Left lung (tissue), 14 donors: ENCODE measurements at places on chromosomes 6 and 20.

DNA sequence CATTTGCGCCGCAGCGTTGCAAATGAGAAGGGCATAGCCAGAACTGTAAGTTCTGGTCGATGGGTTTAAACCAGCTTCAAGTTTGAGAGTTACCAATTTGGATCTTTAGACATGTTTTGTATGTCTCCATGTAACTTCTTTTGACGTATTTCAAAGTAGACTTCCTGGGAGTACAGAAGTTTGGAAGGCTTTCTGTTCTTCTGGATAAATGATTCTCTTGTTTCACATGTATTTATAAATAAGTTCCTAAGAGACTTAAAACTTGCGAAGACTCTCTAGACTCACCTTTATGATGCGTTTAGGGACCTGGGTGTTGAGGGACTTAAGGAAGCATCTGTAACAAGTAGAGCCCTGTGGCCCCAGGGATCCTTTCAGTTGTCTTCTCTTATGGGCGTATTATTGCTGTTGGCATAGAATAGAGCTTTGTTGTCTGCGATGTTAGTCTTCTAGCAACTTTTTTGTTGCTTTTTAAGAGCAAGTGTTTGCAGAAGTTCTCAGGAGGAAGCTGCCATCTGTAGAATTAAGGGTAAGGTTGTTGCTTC is 1.3 kb downstream of the CDYL start:
- no peak for DNase-seq
- H3K36me3 ChIP-seq = no peaks in the 10 kb centered on the region
- peaks cover 2% of the 10 kb centered on the region for H3K4me1 ChIP-seq
- H3K4me3 ChIP-seq = peak overlapping the region; percentile 58
- peaks cover 9% of the 10 kb centered on the region for H3K27me3 ChIP-seq
- H3K27ac ChIP-seq = peak overlapping the region; percentile 81

DNA sequence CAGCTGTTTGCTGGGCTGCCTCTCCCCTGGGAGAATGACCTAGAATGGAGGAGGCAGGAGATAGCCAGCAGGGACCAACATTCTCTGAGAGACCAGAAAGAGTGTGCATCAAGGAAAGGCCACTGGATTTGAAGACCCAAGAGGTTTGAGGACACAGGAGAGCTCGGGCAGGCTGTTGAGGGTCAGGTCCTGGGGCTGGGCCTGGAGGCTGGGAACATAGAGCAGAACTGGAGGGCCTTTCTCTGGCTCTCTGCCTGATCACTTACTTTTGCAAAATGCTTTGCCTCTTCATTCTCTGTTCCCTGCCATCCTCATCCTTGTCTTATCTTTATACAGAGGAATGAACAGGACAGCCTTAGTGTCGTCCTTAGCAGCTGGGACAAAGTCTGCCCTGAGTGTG is 2.5 kb downstream of the IYD start:
- no peaks in the 10 kb centered on the region for H3K27me3 ChIP-seq
- no peaks in the 10 kb centered on the region for H3K36me3 ChIP-seq
- no peaks in the 10 kb centered on the region for H3K4me1 ChIP-seq
- H3K27ac ChIP-seq = no peak overlapping the region

GRCh38 chr20:57621421-57622200 is 1.4 kb upstream of the ZBP1 start:
- H3K27ac ChIP-seq = no peak overlapping the region
- H3K36me3 ChIP-seq = no peaks in the 10 kb centered on the region
- no peaks in the 10 kb centered on the region for H3K27me3 ChIP-seq

DNA sequence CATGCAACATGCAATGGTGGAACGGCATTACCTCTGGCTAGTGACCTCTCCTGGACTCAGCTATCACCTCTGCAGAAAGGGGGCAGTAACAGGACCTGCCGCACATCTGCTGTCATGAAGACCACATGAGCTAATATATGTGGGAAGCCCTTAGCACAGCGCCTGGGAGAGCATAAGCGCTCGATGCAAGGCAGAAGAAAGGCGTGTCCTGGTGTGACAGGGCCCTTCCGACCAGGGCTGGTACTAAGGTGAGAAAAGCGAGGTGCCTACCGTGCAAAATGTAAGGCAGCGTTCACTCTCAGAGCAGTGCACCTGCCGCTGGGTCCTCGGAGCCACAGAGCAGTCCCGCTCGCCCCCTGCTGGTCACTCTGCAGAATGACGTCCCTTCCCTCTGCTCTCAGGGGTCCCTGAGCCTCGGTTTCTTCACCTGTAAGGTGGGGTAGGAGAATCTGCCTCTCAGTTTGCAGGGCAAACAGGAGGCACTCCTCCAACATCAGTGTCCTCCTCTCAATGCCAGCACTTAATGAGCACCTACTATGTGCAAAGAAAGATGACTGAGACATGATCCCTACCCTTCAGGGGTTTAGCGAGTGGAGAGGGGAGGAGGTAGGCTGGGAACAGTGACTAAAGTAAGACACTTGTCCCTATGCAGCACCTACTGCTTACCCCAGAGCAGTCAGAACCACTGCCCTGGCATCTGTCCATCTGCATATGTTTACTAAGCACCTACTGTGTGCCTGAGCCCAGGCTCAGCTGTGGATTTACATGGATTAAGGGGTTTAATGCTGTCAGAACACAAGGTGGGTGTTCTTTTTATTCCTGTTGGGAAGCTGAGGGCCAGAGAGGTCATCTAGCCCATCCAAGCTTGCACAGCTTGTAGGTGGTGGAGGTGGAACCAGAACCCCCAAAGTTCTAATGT is 41.1 kb upstream of the PTGIS start:
- H3K36me3 ChIP-seq = no peaks in the 10 kb centered on the region
- H3K27me3 ChIP-seq = peaks cover 9% of the 10 kb centered on the region
- no peak overlapping the region for H3K27ac ChIP-seq
- H3K4me3 ChIP-seq = no peak overlapping the region
- peak; percentile 72 for DNase-seq

DNA sequence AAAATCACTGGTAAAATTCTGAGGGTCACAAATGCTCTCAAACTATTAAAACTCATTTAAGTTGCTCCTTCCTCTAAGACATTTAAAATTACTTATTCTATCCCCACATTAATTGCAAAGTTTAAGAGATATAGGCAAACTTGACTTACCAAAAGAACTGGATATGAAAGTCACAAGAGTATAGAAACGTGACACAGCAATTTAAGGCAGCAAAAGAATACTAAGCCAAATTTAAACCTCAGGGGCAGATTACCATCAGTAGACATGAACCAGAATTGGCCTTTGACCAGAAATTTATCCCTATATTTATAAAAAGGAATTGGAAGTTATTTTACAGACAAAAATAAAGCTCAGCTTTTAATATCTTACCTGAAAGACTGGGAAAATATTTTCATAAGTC is 56.0 kb downstream of the MAP3K7 start:
- H3K4me1 ChIP-seq = no peaks in the 10 kb centered on the region
- H3K4me3 ChIP-seq = no peak overlapping the region
- no peak overlapping the region for H3K27ac ChIP-seq
- H3K36me3 ChIP-seq = no peaks in the 10 kb centered on the region

DNA sequence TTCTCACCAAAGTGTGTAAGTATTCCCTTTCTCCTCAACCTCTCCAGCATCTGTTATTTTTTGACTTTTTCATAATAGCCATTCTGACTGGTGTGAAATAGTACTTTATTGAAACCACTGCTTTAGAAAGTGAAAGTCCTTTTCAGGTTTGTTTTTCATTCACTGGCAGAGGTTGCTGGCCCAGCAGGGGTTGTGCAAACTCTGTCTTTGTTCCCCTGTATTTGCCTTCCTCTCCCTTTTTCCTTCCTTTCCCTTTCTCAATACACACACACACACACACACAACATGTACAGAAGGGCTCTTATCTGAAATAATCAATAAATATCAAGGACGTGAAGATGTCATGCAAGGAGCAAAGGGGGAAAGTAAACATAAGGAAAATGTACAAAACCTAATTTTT is 99.8 kb downstream of the LY86 start:
- no peaks in the 10 kb centered on the region for H3K36me3 ChIP-seq
- no peak overlapping the region for H3K4me3 ChIP-seq
- H3K27ac ChIP-seq = no peak overlapping the region
- H3K4me1 ChIP-seq = peaks cover 19% of the 10 kb centered on the region

- H3K36me3 ChIP-seq = peaks cover 40% of the 10 kb centered on the region
- no peaks in the 10 kb centered on the region for H3K4me1 ChIP-seq
- H3K27ac ChIP-seq = no peak overlapping the region
- peak; percentile 64 for DNase-seq
- H3K27me3 ChIP-seq = no peaks in the 10 kb centered on the region
Observed at GRCh38 chr6:158086504-158087223, 81.4 kb downstream of the SERAC1 start.
